Activated CD8-positive, alpha-beta T cell treated with anti-CD3 and anti-CD28 coated beads, Interleukin-2, amount 10 ng/mL, durations not matched to agents 7 days and 5 days (primary cell): ENCODE measurements at places on chromosomes 16 and 17. TPM values are rescaled to one million over a fixed set of nuclear protein-coding genes. Genes with fewer than 3 reads are reported as not detected.

GRCh38 chr16:20846030-20846429 is 39.7 kb downstream of the REXO5 start:
- DNase-seq = no peak
- peaks cover 45% of the 10 kb centered on the region for H3K36me3 ChIP-seq
- no peaks in the 10 kb centered on the region for H3K27me3 ChIP-seq

DNA sequence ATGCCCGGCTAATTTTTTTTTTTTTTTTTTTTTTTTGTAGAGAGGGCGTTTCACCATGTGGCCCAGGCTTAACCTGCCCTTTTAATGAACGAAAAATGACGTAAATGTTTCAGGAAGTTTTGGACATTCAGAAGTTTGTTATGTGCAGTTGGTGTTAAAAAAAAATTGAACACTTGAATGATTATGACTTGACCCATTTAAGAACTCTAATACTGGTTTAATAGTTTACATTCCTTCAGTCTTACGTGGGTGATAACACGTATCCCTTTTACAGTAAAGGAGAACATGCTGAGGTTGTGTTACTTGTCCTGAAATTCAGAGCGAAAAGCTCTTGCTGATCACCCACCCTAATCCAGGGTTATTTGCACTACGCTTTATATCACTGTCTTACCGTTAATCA is 1.7 kb downstream of the MLYCD start:
- peaks cover 4% of the 10 kb centered on the region for H3K36me3 ChIP-seq
- peaks cover 31% of the 10 kb centered on the region for H3K4me1 ChIP-seq
- H3K4me3 ChIP-seq = peak overlapping the region; percentile 92
- peaks cover 3% of the 10 kb centered on the region for H3K27me3 ChIP-seq
- no peak for DNase-seq

DNA sequence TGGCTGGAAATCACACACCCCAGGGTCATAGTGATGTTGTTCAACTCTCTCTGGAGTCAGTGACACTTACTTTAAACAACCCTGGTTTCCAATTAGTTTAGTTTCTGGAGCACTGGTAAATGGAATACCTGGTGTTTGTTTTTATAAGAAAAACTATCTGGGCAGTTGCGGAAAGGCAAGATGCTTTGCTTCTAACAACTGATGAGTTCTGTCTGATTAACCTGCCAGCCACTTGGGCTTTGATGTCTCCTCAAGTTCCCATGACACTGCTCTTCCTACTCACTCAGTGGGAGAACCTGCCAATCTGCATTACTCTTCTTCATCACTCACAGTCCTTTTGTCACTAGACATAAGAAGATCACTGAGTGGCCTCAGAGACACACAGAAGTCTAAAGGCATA is 78.7 kb upstream of the MTMR4 start:
- H3K4me1 ChIP-seq = no peaks in the 10 kb centered on the region
- no peaks in the 10 kb centered on the region for H3K36me3 ChIP-seq
- no peaks in the 10 kb centered on the region for H3K27me3 ChIP-seq
- H3K27ac ChIP-seq = no peak overlapping the region
- no peak overlapping the region for H3K4me3 ChIP-seq

DNA sequence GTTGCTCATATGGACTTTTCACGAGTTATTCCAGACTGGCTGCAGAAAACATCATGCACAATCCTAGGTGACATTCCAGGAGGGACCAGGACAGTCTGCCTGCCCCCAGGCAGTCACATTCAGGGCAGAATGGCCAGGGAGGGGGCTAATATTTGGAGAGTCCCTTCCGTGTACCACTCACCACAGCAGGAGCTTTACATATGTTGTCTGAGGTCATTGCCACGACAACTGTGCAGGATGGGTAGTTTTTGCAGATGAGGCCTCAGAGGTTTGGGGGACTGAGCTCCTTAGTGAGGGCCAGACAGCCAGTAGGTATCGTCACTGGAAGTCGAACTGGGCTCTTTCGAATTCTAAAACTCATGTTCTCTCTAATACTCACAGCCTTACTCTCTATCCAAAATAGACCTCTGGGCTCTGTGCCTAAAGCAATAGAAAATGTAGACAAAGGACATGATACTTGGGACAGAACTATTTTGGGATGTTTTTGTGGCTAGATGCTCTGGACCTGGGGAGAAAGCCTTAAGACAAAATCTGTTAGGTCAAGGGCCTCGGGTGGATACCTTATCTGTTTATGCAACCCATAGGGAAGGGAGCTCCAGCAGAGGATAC is 338.5 kb downstream of the MAF start:
- no peak for DNase-seq
- H3K4me1 ChIP-seq = peaks cover 12% of the 10 kb centered on the region
- peaks cover 39% of the 10 kb centered on the region for H3K27me3 ChIP-seq
- no peak overlapping the region for H3K27ac ChIP-seq
- H3K36me3 ChIP-seq = peaks cover 1% of the 10 kb centered on the region
- no peak overlapping the region for H3K4me3 ChIP-seq

DNA sequence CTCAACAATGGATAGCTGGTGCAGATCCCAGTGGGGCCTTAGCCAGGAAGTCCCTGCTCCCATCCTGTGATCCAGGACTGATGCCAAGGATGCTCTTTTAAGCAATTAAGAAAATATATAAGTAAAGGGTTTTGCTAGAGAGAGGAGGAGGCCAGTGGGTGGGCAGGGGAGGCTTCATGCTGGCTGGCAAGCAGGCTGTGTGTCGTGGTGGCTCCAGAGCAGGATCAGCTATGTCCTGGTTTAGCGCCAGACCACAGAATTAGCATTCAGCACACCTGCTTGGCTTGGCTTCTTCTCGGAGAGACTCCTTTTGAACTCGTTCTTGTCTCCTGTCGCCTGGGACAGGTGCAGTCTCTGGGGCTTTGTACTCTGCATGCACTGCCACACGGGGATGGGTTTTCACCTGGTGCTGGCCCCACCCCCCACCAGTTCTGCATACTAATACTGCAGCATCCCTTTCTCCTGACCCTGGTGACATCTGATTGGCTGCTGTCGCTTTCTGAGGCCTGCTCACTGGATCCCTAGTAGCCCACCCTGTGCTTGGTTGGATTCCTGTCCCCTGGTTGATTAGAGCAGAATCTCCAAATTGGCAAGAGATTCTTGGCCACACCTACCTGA is 66.1 kb downstream of the PLD6 start:
- no peak for DNase-seq
- peaks cover 17% of the 10 kb centered on the region for H3K4me1 ChIP-seq
- H3K36me3 ChIP-seq = peaks cover 26% of the 10 kb centered on the region
- H3K27ac ChIP-seq = no peak overlapping the region
- H3K27me3 ChIP-seq = no peaks in the 10 kb centered on the region

DNA sequence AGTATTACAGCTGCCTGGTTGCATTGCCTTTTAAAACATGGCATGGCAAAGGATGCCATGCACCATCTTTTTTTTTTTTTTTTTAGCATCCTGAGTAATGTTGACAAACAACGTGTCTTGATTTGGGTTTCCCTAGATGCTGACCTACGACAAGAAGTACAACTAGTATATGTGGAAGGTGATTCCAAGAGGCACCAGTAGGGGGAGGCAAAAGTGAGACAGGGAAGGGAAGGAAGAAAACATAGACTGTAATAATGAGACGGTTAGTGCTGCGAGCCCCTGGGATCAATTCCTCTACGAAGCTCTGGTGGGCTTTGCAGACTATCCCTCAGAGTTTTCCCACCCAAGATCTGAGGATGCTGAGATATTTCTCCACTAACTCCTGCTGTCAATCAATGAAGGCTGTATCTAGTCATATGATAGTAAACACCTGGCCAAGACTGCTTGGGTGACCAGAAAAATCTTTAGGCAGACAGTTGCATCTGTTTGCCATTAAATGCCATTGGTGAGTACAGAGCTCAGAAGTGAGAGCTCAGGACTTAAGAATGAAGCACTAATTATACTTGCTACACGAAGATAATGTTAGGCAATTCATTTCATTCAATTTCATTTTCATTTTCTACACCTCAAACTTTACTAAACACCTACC is 458.6 kb upstream of the GOT2 start:
- H3K27ac ChIP-seq = no peak overlapping the region
- no peaks in the 10 kb centered on the region for H3K27me3 ChIP-seq
- no peaks in the 10 kb centered on the region for H3K4me1 ChIP-seq
- no peaks in the 10 kb centered on the region for H3K36me3 ChIP-seq
- H3K4me3 ChIP-seq = no peak overlapping the region
- DNase-seq = peak; percentile 48

SCGB1C2 gene
- total RNA-seq = not detected

- no peak for DNase-seq
- H3K4me3 ChIP-seq = no peak overlapping the region
- peaks cover 18% of the 10 kb centered on the region for H3K36me3 ChIP-seq
Measured at GRCh38 chr16:24024971-24025370, 189.2 kb downstream of the PRKCB start.
